ENCODE measurements at places on chromosomes 7 and 10. TPM values are rescaled to one million over a fixed set of nuclear protein-coding genes. Genes with fewer than 3 reads are reported as not detected.

OR2A25 gene
- not detected for total RNA-seq

DNA sequence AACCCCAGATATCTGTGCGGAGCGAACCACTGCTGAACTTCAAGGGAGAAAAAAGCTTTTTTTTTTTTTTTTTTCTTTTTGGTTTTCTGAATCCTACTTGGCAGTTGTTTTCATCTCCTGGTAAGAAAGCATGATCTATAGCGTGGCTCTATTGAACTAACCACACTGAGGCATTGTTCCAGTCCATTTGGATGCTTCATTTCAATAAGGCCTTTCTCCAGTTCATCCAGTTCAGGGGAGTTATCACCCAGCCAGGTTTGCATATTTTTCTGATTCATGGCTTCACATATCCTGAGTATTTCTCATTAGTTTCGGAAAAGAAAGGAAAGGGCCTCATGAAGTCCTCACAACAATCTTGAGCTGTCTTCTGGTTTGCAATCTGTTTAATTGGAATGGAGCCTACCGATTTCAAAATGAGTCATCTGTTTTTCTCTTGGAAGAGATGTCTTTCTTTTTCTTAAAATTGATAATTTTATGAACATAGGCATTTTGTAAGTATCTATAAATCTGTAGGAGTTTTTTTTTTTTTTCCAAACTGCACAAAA is 93.1 kb upstream of the STEAP4 start:
- DNase-seq: no peak
- H3K4me1 ChIP-seq: no peaks in the 10 kb centered on the region
- H3K27me3 ChIP-seq: no peaks in the 10 kb centered on the region
- H3K4me3 ChIP-seq: no peak overlapping the region

- peaks cover 2% of the 10 kb centered on the region for H3K4me1 ChIP-seq
- H3K4me3 ChIP-seq: no peak overlapping the region
- no peak for DNase-seq
- no peaks in the 10 kb centered on the region for H3K27me3 ChIP-seq
- no peaks in the 10 kb centered on the region for H3K36me3 ChIP-seq
- no peak overlapping the region for H3K27ac ChIP-seq
These were observed 432.6 kb downstream of the SDK1 start for GRCh38 chr7:3733541-3734140.

C10orf62 gene
- 0.29 TPM for total RNA-seq

DIP2C gene
- total RNA-seq: 40.2 TPM

DNA sequence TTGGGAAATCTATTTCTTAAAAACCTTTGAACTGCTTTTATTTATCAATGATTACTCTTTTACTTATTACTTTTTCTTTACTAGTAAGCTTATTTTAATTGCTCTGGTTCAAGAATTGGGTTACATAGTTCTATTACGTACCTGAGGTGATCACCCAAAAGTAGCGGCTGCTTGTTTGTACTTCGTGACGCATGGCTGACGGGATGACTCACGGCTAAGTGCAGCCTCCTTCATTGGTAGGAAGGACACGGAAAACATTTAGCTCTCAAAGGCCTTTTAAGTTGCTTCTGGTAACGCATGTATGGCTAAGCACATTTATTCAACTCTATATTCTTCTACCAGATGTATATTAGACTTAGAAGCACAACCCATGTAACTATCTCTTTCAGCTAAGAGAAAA is 285.8 kb upstream of the SP4 start:
- no peak for DNase-seq
- no peak overlapping the region for H3K27ac ChIP-seq
- H3K36me3 ChIP-seq: no peaks in the 10 kb centered on the region
- H3K27me3 ChIP-seq: no peaks in the 10 kb centered on the region
- no peaks in the 10 kb centered on the region for H3K4me1 ChIP-seq

- H3K4me3 ChIP-seq: no peak overlapping the region
- H3K4me1 ChIP-seq: no peaks in the 10 kb centered on the region
- peaks cover 1% of the 10 kb centered on the region for H3K36me3 ChIP-seq
- H3K27me3 ChIP-seq: no peaks in the 10 kb centered on the region
- peak overlapping the region; percentile 74 for H3K27ac ChIP-seq
These were observed 24.6 kb upstream of the BHLHA15 start for GRCh38 chr7:98186452-98187137.

DNA sequence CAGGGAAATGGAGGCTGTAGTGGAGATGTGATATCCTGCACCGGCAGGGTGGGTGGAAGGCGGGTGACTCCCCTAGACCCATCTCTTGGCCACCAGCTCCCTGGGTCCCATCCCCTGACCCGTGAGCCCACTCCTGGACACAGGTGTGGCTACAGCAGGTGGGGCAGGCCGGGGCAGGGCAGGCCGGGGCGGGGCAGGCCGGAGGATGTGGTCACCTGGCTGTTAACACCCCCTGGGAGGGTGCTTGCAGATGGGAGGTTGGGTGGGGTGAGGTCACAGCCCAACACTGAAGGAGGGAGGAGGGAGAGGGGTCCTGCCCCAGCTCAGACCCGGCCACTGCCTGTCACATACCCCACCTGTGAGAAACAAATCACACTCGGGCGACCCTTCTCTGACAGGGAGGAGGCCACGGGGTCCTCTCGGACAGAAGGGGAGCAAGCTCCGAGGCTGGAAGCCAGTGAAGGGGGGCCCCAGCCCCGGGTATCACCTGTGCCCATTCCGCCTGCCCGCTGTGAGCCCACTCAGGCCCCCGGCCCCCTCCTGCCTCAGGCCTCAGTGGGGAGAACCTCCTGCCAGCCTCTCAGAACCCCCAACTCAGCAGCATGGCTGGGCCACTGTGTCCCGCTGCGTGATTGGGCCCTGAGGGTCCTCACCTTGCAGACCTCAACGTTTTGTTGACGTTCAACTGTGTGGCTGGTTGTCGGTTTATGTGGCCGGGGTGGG is 74.0 kb downstream of the MICALL2 start:
- DNase-seq: no peak
- H3K4me3 ChIP-seq: no peak overlapping the region
- H3K27ac ChIP-seq: no peak overlapping the region
- no peaks in the 10 kb centered on the region for H3K4me1 ChIP-seq

- H3K4me1 ChIP-seq: no peaks in the 10 kb centered on the region
- no peaks in the 10 kb centered on the region for H3K36me3 ChIP-seq
- H3K27me3 ChIP-seq: no peaks in the 10 kb centered on the region
- no peak overlapping the region for H3K4me3 ChIP-seq
- DNase-seq: no peak
These were observed 150.1 kb downstream of the PLPP4 start for GRCh38 chr10:120607016-120607709.

TECTB gene
- total RNA-seq: not detected

Measured in aorta (tissue), 5 donors.